CD4-positive, alpha-beta T cell treated with Interferon alpha-2 for 1 hour (primary cell): ENCODE measurements at places on chromosomes 2 and 18.
A peak's percentile ranks its signal among the peaks of the same experiment; 100 is the strongest.

GRCh38 chr2:2933426-2933825 lies 444.2 kb downstream of the EIPR1 start:
- no peak for DNase-seq

GRCh38 chr18:37299471-37300304 lies 265.9 kb downstream of the CELF4 start:
- DNase-seq = no peak

DNA sequence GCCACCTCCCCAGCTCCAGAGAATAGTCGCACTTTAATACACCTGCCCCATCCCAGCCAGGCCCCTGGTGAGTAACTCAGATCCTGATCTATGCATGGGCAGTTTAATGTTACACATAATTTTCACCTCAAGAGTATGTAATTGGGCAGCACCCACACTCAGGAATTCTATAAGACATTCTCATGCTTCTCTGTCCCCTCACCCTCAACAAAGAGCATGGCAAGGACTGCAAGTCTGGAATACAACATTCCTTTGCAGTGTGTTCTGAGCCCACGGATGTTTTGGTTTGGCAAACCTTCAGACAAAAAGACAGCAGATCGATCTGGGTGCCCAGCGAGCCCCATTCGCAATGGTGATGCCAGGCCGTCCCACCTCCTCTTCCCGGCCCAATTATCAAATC lies 4.9 kb upstream of the SLC14A1 start:
- DNase-seq = no peak

GRCh38 chr2:82230406-82230805 lies 1925.9 kb upstream of the LRRTM1 start:
- no peak for DNase-seq

- DNase-seq = no peak
Measured at GRCh38 chr18:48186131-48186766, 222.9 kb downstream of the ZBTB7C start.

DNA sequence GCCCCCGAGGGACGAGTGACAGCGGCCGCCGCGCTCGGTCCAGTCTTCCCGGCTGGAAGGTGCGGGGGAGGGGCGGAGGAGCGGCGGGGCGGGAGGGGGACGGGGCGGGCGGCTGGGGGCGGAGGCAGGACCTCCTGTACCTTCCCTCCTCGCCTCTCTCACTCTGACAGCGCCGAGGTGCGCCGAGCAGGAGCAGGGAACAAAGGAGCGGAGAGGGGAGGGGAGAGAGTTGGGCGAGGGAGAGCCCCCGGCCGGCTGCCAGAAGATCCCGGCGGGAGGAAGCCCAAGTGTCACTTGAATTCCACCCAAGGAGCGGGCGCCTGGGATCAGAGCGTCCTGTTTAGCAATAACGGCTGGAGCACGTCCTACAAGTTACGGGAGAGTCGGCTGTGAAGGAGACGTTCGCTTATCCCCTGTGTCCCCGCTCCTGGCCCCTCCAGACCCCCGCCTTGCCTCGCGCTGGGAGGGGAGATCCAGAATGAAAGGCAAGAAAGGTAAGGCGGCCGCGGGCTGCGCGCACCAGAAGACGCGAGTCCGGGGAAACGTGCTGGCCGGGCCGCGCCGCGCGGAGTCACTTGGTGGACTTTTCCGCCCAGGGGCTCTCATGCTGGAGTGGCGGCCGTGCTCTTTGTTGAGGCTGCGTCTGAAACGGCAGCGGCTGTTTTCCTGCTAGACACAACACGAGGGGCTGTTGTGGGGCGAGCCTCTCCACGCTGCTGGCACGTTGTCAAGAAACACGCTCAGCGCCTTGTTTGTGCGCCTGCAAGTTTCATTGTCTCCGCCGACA lies at the start of gene TGIF1:
TSS of gene TGIF1 (plus strand) at position 161 of the 787 bp plus-strand sequence. CDS start at position 479, 318 bp downstream.
- DNase-seq = peak; percentile 80

DNA sequence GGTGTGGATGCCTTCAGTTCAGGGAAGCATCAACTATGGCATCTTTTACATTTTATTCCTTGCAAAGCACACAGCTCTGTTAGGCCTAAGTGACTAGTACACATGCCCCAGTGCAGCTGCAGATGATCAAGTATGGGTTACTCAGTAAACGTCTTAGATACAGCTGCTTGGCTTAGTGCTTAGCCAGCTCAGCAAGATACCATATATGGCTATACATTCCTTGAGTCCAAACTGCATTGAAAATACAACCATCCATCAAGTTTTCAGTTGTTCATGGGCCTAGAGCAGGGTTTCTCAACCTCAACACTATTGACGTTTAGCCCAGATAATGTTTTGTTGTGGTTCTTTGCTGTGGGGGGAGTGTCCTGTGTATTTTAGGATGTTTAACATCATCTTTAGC lies 769.9 kb downstream of the TSN start:
- DNase-seq = no peak

GRCh38 chr2:237214030-237214675 lies 128.5 kb downstream of the COPS8 start:
- DNase-seq = no peak

DNA sequence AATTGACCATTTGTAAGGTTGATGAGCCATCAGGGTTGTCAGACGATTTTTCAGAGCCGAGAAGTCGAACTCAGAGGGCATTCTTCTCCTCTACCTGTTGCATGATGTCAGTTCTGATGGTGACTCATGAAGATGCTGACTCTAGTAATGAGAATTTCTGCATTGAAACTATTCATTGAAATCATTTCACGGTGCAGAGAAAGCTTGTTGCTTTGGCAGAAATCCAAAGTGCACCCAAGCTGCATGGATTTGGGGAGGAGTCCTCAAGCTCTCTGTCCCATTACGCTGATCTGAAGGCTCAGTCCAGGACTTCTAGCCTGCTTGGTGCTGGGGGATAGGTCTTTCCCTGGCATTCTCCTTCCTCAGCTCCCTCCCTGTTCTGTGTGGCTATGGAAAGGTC lies 125.7 kb upstream of the PXDN start:
- no peak for DNase-seq

DNA sequence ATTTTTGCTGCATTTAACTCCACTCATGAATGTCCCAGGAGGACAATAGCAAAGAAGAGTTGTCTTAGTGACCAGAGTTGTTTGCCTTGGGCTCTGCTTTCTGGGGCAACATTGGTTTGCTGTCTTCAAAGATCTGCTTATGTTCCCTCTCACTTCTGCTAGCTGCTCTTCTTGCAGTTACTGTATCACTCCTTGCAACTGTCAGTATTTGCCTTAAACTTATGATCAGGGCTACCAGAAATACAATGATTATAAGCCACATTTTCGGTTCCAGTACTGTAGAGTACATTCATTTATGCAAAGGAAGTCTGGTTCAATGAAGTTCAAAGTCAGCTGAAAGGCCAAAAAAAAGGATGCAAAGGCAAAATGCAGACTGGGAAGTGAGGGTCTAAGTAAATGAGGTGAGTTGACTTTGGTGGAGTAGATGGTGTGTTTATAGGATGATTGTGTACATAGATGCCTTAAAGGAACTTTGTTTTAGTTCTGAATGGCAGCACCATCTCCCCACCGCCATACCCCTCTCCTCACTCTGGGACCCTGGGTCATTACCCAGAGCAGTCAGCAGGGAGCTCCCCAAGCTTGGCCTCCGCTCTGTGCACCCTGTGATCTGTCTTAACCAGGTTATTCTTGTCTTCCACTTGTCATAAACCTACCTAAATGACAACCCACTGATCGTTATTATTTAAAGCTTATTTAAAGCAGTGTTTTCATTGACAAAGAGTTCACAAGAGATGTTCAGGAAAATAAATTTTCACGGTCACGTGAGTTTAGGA lies 236.0 kb downstream of the DOK6 start:
- DNase-seq = peak; percentile 41

DNA sequence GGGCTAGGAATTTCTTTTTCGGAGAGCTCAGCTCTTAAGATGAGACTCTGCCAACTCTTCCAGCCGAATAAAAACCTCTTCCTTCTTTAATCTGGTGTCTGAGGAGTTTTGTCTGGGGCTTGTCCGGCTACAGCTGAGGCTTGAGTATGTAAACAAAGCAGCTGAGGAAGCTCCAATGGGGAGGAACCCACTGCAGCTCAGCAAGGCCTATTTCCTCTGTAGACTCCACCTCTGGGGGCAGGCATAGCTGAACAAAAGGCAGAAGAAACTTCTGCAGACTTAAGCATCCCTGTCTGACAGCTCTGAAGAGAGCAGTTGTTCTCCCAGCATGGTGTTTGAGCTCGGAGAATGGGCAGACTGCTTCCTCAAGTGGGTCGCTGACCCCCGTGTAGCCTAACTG lies 838.7 kb downstream of the CCDC85A start:
- no peak for DNase-seq

- DNase-seq = no peak
Measured at GRCh38 chr2:235461763-235462414, 32.0 kb upstream of the AGAP1 start.

- no peak for DNase-seq
Measured at GRCh38 chr18:10713409-10713808, 187.6 kb downstream of the NAPG start.

DNA sequence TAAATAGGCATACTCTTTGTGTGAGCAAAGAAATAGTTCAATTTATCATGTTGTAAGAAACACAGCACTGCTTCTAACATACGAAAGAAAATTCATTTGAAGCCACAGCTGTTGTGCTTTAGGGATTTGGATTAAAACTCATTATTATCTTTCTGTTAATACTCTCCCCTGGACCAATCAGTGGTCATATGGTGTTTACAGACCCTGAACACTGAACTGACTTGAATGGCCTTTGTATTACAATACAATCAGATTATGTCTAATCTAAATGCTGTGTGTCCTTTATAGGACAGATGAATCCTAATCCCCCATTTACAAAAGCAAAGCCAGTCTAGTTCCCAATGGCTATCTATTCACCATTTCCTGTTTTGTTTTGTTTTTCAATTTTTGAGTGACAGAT lies 36.5 kb downstream of the ZNF385B start:
- DNase-seq = no peak

GRCh38 chr2:60484133-60484645 lies 69.3 kb downstream of the BCL11A start:
- DNase-seq = peak; percentile 50

GRCh38 chr2:53504507-53504906 lies 263.1 kb upstream of the CHAC2 start:
- DNase-seq = no peak

DNA sequence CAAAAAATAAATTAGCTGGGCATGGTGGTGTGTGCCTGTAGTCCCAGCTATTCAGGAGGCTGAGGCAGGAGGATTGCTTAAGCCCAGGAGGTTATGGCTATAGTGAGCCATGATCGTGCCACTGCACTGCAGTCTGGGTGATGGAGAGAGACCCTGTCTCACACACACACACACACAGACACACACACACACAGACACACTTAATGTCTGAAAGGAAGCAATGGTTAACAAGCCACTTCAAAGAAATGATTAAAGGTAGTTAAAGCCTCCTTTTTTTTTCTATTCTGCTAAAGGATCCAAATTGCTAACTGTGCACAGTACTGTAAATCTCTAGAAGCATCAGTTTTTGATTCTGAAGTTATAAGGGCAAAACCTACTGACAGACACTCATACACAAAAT lies 211.1 kb downstream of the TMEM163 start:
- no peak for DNase-seq

- DNase-seq = peak; percentile 48
Measured at GRCh38 chr2:84781942-84782716, 98.8 kb downstream of the TRABD2A start.

DNA sequence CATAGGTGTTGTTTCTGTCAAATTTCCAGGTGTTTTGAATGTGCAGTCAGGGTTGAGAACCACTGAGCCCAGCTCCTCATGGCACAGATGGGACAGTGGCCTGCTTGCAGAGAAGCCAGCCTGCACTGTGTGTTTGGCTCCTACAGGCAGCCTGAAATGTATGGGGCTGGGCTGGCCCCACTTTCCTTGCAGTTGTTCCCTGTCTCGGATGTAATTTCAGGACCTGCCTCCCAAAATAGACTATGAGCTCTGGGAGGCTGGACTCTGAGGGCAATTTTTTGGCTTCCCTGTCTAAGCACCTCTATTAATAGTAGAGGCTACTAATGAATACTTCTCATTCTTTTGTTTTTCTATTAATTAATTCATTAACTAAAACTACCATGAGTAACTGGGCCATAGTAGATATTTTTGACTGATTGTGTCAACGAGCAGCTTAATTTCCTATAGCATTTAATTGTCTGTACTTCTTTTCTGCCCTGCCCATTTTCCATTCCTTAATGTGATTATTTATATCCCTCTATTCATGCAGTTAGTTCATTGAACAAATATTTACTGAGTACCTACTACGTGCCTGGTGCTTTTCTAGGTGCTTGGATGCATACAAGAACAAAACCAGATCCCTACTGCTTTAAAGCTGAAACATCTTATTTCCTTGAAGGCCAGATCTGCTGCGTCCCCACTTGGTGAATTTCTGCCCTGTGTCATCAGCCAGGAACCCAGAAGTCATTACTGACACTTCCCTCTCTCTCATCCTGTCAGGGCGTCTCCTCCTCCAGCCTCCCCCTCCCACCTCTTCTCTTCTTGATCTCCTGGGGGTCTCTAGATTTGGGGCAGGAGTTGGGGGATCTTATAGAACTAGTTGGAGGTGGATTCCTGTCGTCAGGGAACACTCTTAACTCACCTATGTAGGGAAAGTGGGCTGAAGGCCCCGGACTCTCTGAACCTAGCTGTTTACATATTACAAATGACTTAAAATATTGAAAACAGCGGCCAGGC lies 16.3 kb downstream of the DYSF start:
- no peak for DNase-seq

DNA sequence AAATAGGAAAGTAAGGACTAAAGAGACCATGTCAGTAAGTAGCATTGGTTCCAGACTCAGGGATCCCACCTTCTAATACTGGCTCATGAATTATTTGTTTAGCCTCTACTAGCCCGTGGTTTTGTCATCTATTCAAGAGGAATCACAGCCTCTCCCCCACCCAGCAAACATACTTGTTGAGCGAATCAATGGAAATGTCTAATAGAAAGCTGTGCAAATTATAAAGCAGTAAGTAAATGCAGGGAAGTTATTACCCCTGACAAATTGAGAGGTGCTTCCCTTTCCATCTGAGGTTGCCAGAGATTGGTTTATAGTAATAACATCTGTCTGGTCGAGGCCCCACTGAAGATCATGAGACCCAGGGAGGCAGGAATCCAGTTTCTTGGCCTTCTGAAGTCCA lies 219.3 kb upstream of the OSR1 start:
- DNase-seq = no peak

DNA sequence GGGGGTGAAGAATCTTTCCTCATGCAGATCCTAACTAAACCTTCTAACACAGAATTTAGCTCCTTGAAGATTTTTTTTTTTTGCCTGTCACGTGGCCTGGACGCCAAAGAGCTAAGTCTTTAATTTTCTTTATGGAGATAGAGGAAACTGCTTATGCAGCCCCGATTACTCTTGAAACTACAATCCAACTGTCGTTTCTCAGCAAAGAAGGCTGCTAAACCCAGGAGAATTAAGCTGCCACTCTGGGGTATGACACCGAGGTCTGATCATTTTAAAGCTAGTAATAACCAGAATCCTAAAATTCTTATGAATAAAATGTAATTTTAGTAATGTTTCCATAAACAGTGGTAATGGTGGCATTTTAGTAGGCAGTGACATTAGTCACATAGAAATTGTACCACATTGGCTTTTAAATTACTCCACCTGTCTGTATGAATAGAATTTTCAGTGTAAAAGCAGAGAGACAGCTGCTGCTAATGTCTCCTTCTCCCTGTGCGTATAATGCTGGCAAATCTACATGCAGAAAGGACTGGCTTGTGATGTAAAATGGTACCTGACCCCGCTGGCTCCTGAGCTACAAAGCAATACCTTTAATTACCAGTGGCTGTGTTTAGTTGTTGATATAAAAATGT lies 86.5 kb downstream of the MEIS1 start:
- no peak for DNase-seq
